T-helper 17 cell (primary cell): ENCODE measurements at places on chromosomes 4 and X.

DNA sequence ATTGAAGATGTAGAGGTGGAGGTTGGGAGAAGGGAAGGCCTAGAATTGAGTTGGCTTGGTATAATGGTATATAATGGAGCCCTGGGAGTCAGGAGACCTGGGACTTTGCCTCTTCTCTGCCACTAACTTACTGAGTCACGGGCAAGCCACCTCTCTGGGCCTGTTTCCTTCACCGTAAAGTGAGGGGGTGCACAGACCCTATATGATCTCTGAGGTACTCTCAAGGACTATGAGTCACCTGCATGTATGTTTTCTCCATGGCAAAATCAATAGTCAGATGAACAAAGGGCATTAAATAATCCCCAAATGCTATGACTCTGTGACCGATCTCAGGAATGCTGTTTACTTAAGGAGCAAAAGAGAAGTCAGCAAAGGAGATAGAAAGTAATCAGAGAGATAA, 5.1 kb downstream of the P2RY4 start:
- DNase-seq, result no peak

- DNase-seq, result no peak
Measured at GRCh38 chrX:80016182-80016581, 1.6 kb downstream of the TBX22 start.

DNA sequence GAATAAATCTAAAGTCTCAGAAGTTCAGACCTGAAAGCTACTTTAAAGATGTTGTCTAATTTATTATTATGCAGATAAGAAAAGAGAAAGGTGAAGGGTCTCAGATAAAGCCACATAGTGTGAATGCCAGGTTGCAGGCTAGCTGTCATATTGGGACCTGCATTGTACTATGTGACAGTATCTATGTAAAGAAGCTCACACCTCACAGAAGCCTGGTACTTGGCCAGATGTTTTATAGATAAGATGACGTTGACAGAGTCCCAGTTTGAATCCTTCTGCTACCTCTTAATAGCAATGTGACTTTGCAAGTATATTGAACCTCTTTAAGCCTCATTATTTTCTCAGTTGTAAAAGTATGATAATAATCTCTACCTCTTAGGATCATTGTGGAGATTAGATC, 227.0 kb downstream of the SPRY1 start:
- no peak for DNase-seq

DNA sequence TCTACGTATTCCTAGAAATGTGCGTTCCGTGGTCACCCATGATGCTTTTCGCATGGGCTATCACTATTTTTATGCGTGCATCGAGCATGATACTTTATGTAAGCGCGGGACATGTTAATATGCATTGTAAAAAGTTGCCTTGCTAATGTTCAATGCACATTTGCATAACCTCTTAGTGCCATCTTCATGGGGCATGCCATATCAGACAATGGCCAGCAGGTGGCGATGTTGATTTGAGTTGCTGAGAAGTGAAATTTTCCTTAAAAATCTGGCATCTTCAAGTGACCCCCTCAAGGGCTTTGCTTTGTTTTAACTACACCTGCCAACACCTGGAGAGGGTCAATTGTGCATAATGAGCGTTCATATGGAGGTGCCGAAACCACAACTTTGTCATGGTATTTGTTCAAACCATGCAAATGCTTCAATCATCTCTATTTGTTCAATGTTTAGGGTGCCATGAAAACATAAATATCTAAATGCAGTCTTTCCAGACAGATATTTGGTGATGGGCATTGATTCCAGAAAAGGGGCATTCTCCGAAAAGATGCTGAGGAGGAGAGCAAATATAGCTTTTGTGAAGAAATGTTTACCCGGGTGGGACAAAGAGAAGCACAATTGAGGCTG, 833.9 kb upstream of the PRKX start:
- DNase-seq, result peak; percentile 7

- DNase-seq, result no peak
Measured at GRCh38 chr4:119317990-119318389, 3.9 kb downstream of the FABP2 start.

GRCh38 chrX:30885136-30885535, 3.9 kb downstream of the TAB3 start:
- DNase-seq, result no peak

DNA sequence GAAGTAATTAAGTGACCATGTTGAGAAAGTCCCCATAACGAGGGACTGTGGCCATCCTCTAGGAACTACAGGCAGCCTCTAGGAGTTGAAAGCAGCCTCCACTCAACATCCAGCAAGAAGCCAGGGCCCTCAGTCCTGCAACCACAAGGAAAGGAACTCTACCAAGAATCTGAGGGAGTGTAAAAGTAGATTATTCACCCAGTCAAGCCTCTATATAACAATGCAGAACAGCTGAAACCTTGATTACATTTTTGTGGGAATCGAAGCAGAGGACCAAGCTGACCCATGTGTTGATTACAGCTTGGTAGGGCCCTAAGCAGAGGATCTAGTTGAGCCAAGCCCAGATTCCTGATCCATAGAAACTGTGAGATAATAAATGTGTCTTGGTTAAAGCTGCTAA, 17.1 kb downstream of the RPS6KA6 start:
- DNase-seq, result no peak

DNA sequence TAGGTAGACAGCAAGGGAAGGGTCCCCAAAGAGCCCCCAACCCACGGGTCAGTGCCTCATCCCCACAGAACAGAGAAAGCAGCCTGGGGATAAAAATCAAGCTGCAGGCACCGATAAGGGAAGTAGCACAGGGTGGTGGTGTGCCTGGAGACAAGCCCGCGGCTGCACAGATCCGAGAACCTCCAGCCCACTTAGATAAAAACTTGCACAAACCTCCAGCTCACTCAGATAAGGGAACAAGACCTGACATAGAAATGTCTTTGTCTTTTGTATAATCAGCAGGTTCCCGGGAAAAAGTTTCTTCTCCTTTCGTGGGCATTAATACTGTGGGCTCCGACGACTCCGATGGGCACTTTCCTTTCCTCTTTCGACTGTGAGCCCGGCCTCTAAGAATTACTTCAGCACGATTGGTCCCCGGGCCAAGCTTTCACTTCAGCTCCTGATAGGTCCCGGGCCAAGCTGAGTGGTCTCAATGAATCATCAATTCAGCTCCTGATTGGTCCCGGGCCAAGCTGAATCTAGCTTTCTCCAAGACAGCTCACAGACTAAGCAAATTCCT, 32.4 kb downstream of the PRDX4 start:
- no peak for DNase-seq
